Substantia nigra (tissue), 51 donors: ENCODE measurements at places on chromosomes 7 and 10.

GRCh38 chr10:91768123-91768522, 30.1 kb upstream of the TNKS2 start:
- DNase-seq, result no peak

- DNase-seq, result no peak
Observed at GRCh38 chr10:62317257-62317656, 48.6 kb upstream of the RTKN2 start.

GRCh38 chr7:93047514-93048099, 70.2 kb downstream of the SAMD9 start:
- no peak for DNase-seq

- no peak for DNase-seq
Observed at GRCh38 chr7:47528471-47528870, 53.4 kb downstream of the TNS3 start.

DNA sequence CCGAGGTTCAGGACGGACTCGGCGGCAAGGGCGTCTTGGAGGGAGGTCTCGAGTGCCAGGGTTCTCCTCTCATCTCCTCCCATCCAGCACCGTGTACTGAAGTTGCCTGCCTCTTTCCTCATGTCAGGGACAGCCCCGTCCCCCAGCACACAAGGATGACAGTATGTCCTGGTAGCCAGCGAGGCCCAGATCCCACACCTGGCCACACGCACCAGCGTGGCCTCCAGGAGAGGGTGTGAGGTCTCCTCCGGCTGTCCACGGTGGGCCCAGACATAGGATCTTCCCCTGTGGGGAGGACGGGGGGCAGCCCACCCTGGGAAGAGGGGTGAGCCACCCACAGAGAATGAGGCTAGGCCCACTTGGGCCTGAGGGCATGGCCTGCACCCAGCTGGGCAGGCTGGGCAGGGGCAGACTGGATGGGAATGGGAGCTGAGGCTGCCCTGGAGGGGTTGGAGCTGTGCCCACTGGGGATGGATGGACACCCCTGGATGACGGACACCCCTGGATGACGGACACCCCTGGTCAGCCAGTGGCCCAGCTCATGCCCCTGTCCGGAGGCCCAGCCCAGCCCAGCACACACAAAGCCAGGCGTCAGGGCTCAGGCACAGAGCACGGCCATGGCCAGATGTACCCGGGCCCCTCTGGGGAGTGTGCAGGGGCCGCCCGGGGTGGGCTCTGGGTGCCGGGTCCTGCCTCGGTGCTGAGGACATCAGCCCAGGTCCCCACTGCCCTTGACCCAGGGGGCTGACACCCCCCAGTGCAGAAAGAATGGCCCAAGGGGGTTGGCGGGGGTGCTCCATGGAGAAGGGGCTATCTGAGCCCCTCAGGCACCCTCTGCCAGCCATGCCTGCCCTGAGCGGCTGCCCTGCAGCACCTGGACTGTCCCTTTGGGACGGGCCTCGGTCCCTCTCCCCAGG, 30.9 kb upstream of the CFAP46 start:
- no peak for DNase-seq

- no peak for DNase-seq
Observed at GRCh38 chr10:76995023-76995422, 642.6 kb downstream of the KCNMA1 start.

DNA sequence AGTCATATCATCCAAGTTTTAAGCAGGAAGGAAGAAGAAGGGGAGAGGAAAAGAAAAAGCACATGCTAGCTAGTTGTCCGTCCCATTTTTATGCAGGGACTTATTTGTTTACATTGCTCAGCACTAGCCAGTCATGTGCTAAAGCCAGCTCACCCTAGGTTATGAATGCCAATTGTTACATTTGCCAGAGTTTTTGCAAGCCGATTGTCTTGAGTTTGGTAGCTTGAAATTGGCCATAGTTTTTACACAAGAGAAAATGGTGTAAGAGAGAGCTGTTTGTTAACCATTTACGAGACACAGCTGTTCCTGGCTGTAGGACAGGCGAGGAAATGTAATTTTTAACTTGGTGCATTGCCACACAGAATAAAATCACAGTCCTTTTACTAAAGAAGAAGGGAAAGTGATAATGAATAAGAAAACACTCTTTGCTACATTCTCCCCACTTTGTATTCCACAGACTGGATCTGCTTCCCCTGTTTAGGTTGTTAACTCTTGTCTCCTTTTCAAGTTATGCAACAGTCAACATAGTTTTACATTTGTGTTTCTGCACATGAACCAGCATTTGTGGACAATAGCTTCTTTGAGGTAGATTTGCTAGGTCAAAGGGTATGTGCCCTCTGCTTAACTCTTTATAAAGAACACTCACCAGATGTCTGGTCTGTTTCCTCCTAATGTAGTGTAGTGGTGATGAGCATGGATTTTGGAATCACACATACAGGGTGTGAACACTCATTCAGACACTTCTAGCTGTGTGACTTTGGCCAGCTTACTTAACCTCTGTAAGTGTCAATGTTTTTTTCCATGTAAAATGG, 357.2 kb downstream of the LRMDA start:
- peak; percentile 20 for DNase-seq

GRCh38 chr10:115974816-115975430, 298.1 kb downstream of the GFRA1 start:
- DNase-seq, result no peak

- DNase-seq, result no peak
Observed at GRCh38 chr10:123678376-123678775, 12.2 kb downstream of the GPR26 start.

- DNase-seq, result no peak
Observed at GRCh38 chr7:141710301-141710700, 2.1 kb downstream of the WEE2 start.

- no peak for DNase-seq
Observed at GRCh38 chr10:33638891-33639290, 304.4 kb upstream of the NRP1 start.

GRCh38 chr10:125742465-125742864, 23.0 kb downstream of the EDRF1 start:
- DNase-seq, result no peak

GRCh38 chr7:3218411-3219225, 82.4 kb upstream of the SDK1 start:
- DNase-seq, result no peak

- DNase-seq, result no peak
Observed at GRCh38 chr7:158276414-158277218, 311.0 kb downstream of the PTPRN2 start.

GRCh38 chr10:28788252-28788651, 110.9 kb downstream of the BAMBI start:
- no peak for DNase-seq

DNA sequence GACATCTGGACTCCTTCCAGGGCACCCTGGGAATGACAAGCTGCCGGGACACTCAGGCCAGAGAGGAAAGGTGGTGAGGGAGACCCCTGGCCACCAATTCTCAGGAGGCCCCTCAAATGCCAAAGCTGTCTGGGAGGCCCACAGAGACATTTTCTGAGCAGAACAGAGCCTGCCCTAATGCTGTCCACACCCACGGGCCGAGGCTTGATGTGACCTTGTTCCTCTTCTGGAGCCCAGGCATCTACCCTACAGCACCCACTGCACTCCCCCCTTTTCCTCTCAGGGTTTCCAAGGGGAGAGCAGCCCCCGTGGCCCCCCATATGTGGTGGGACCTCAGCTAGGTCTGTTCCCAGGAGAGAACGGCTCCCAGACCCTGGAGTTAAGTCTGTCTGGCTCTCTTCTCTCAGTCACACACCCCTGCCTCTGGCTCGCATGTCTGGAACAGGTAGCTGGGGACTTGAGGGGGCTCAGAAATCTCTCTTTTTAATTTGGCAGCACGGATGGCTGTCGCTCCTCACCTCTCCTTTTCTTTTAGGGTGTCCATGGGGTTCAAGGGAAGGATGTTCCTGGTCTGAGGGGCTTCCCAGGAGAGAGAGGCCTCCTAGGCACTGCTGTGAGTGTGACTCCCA, 16.8 kb upstream of the VOPP1 start:
- DNase-seq, result no peak

- DNase-seq, result no peak
Observed at GRCh38 chr7:111931016-111931517, 275.1 kb downstream of the DOCK4 start.

DNA sequence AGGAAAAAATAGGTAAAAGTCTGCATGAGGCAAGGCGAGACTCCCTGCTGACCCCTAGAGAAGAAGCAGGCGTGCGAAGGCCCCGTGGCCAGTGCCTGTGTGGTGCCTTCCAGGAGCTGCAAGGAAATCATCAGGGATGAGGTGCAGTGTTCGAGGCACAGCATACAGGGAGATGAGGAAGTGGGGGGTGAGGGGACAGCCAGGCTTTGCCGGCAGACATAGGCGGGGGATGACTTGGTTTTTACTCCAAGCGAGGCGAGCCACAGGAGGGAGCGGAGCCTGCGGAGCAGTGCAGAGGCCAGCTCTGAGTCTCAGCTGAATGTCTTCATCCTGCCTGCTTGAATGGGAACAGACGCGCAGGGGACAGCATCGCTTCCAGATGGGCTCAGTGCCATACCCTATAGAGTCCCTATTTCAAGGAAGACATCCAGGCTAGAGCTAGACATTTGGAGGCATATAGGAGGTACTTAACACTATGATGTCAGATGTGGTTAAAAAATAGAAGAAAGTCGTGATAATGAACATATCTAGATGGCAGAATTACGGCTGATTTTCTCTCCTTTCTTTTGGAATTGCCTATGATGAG, 49.5 kb downstream of the TCERG1L start:
- DNase-seq, result no peak

GRCh38 chr7:135714534-135715009, 13.4 kb downstream of the SLC13A4 start:
- DNase-seq, result no peak

- no peak for DNase-seq
Observed at GRCh38 chr7:122867471-122867980, 18.7 kb downstream of the CADPS2 start.

DNA sequence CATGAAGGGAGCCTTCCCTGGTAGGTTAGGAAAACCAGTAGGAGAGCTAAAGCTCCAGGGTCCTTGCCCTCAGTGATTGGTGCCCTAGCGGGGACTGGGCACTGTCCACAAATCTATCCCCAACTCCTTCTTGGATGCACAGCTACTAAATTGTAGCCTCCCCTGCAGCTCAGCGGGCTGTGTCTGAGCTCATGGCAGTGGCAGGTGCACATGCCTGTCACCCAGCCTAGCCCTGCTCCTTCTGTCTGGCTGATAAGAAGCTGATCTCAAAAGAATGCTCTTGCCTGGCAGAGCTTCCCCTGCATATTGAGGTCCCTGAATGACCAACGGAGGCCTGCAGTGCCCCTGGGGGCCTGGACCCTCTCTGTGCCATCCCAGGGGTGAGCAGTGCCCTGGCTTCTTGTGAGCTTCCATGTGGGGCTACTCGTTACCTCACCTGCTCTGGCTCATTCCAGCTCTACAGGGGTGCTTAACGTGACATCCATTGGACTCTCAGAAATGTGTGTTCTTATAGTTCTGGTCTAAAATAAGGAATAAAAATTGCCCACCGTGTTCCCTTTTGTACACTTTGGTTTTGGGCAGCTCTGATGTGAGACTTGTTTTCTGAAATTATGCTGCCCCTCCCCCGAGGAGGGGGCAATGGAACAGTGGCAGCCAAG, 59.8 kb upstream of the ANTXRL start:
- DNase-seq, result no peak
